MCF 10A (cell line): ENCODE measurements at places on chromosomes 2 and 18. TPM values are rescaled to one million over a fixed set of nuclear protein-coding genes. Genes with fewer than 3 reads are reported as not detected.

DNA sequence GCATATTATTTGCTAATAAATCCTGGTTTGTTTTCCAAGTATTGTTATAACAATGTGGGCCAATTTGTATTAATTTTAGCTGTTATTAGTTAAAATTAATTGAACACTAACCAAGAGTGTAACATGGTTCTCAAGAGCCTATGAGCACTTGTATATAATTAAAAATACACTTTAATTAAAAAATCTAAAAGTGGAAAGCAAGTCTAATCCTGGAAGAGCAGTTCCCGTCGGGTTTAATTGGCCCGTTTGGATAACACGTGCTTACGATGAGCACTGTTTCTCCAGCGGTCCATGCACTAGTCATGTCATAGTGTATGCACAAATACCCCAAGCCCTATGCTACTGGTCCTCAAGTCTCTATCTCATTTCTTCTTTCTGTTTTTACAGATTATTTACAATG is 49.0 kb downstream of the DCDC2C start:
- H3K4me1 ChIP-seq: peaks cover 13% of the 10 kb centered on the region
- H3K27ac ChIP-seq: no peak overlapping the region
- no peak for DNase-seq
- no peak overlapping the region for H3K4me3 ChIP-seq

DNA sequence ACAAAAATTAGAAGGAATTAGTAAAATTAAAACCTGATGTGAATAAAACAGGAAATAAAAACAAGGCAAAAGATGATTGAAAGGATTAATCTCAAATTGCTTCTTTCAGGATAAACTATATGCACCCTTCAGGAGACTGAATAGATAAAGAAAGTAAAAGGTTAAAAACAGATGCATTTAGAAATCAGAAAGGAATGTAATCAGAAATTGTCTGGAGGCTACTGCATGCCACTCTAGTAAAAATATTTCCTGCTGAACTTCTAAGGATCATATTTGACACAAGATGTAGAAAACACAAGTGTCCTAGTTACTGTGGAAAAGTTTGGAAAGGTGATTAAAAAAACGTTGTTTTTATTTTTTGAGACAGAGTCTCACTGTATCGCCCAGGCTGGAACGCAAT is 16.2 kb downstream of the CHCHD5 start:
- no peak for DNase-seq
- no peak overlapping the region for H3K27ac ChIP-seq
- peaks cover 19% of the 10 kb centered on the region for H3K4me1 ChIP-seq
- H3K36me3 ChIP-seq: no peaks in the 10 kb centered on the region

DNA sequence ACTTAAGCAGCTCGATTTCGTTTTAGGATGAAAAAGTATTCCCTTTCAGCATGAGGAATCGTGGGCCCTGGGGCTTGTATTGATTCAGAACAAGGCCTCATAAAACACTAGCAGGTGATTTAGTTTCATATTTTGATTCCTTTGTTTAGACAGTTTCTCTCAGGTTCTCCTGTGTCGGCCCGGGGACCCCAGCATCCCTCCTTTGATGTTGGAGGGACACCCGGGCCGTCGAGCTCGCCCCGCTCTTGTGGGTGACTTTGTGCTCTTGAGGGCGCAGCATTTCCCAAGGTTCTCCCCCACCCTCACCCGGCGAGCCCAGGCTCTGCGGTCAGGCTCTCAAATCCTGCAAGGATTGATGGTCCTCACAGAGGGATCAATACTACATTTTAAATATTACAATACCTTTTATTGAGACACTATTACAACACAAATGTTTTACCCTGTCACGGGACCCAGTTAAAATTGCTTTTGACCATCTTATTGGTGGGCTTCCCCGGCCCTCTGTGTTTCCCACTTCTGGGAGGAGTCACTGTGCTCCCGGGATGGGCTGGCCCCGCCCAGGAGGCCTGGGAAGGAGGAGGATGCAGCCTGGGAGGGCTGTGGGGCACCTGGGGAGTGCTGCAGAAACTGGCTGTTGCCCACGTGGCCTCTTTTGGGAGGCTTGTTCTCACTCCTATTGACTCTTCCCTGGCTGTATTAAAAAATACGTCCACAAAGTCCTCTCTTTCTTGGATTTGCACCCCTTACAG is 222.6 kb downstream of the INSIG2 start:
- no peaks in the 10 kb centered on the region for H3K4me1 ChIP-seq
- H3K27ac ChIP-seq: no peak overlapping the region
- no peak for DNase-seq
- H3K36me3 ChIP-seq: no peaks in the 10 kb centered on the region
- H3K27me3 ChIP-seq: no peaks in the 10 kb centered on the region

The ARHGAP15 gene
- total RNA-seq: 0.61 TPM in 1 of 2 replicates, not detected in the other

GRCh38 chr18:44388329-44388728 is 292.4 kb upstream of the SETBP1 start:
- H3K27me3 ChIP-seq: no peaks in the 10 kb centered on the region
- no peaks in the 10 kb centered on the region for H3K36me3 ChIP-seq
- H3K27ac ChIP-seq: no peak overlapping the region
- no peaks in the 10 kb centered on the region for H3K4me1 ChIP-seq

GRCh38 chr2:191917430-191917881 is 70.6 kb upstream of the CAVIN2 start:
- H3K27me3 ChIP-seq: no peaks in the 10 kb centered on the region
- no peak overlapping the region for H3K27ac ChIP-seq
- no peak for DNase-seq
- H3K4me1 ChIP-seq: no peaks in the 10 kb centered on the region
- H3K36me3 ChIP-seq: peaks cover 5% of the 10 kb centered on the region
- H3K4me3 ChIP-seq: no peak overlapping the region

The STARD6 gene
- total RNA-seq: not detected in 2 replicates

DNA sequence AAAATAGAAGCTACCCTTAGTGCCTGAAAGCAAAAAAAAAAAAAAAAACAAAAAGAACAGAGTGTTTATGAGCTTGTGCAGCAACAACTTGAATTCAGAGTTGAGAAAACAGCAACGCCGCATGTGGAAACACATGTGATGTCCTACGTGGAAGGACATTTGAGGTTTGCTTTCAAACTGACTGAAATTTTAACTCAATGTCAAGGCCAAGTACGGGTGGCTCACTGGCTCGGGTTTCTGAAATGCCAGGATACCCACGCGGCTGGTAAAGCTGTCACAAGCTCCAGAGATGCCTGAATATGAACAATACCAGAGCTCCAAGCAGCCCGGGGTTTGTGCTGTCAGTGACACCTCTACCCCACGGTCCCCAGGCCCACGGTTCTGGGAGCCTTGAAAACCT is 72.2 kb upstream of the THOC1 start:
- H3K36me3 ChIP-seq: no peaks in the 10 kb centered on the region
- H3K27ac ChIP-seq: no peak overlapping the region

The CACNB4 gene
- 0.29 and 0.49 TPM in 2 replicates for total RNA-seq

DNA sequence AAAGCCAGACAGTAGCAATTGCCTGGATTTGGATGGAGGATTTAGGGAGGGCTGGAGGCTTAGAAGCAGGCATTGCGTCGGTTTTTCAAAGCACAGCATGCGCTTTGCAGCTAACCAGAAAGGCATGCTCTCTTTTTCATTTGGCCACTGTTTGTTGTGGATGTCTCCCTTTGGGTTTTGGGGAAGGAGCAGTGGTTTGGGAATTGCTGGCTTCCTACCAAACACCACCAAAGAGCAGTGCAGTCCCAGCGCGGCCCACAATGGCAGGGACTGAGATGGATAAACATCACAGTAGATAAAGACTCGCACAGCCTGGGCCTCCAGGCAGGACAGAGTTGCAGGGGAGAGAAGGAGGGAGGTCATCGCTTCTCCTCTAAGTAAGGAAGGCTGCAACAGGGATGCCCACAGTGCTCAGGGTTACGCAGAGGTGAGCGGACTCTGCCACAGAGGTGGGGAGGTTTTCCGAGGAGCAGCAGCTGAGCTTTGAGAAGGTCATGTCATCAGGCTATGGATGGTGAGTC is 148.5 kb downstream of the MYT1L start:
- H3K27ac ChIP-seq: no peak overlapping the region
- no peaks in the 10 kb centered on the region for H3K4me1 ChIP-seq
- H3K36me3 ChIP-seq: no peaks in the 10 kb centered on the region

DNA sequence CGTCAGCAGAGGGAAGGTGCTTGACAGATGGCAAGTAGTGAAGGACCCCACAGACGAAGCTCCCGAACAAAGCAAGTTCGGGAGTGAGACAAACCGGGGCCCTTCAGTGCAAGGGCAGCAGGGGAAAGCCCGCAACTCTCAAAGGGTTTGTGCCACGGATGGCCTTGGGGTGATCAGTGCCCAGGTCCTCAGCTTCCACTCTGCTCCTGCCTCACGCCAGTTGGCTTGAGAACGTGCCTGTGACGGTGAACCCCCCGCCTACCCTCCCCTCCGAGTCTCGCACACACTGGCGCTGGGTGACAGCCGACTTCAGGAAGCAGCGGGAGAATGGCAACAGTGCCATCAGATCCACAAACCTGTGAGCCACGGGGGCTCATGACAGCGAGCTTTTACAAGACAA is 56.8 kb upstream of the SALL3 start:
- H3K4me1 ChIP-seq: no peaks in the 10 kb centered on the region
- H3K27ac ChIP-seq: no peak overlapping the region
- H3K36me3 ChIP-seq: no peaks in the 10 kb centered on the region
- no peak overlapping the region for H3K4me3 ChIP-seq
- no peaks in the 10 kb centered on the region for H3K27me3 ChIP-seq

DNA sequence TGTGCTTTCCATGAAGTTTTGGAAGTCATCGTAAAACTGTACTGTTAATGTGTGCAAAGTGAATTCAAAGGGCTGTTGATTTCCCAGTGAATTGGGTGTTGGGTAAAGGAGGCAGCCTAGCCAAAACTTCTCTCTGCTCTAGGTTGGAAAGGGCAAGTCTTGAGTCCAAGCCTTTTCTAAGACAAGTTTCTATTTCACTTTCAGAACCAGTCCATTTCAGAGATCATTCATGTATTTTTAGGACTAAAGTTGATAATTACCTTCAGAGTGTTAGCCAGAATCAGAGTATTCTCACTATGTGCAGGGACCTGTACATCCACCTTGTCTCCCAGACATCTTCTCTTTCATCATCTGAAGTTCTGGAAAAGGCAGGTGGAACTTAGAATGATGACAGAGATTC is 636.1 kb upstream of the KLHL29 start:
- DNase-seq: no peak
- H3K4me1 ChIP-seq: no peaks in the 10 kb centered on the region
- H3K27ac ChIP-seq: no peak overlapping the region
- H3K36me3 ChIP-seq: no peaks in the 10 kb centered on the region
- H3K4me3 ChIP-seq: no peak overlapping the region
- peaks cover 8% of the 10 kb centered on the region for H3K27me3 ChIP-seq

GRCh38 chr18:35711227-35711626 is 129.7 kb downstream of the GALNT1 start:
- no peaks in the 10 kb centered on the region for H3K4me1 ChIP-seq
- H3K36me3 ChIP-seq: peaks cover 27% of the 10 kb centered on the region
- DNase-seq: no peak
- no peaks in the 10 kb centered on the region for H3K27me3 ChIP-seq
- no peak overlapping the region for H3K4me3 ChIP-seq

- no peak overlapping the region for H3K27ac ChIP-seq
- peak; percentile 42 for DNase-seq
- H3K27me3 ChIP-seq: no peaks in the 10 kb centered on the region
- no peaks in the 10 kb centered on the region for H3K36me3 ChIP-seq
Measured at GRCh38 chr2:42195559-42195958, 26.4 kb downstream of the EML4 start.

DNA sequence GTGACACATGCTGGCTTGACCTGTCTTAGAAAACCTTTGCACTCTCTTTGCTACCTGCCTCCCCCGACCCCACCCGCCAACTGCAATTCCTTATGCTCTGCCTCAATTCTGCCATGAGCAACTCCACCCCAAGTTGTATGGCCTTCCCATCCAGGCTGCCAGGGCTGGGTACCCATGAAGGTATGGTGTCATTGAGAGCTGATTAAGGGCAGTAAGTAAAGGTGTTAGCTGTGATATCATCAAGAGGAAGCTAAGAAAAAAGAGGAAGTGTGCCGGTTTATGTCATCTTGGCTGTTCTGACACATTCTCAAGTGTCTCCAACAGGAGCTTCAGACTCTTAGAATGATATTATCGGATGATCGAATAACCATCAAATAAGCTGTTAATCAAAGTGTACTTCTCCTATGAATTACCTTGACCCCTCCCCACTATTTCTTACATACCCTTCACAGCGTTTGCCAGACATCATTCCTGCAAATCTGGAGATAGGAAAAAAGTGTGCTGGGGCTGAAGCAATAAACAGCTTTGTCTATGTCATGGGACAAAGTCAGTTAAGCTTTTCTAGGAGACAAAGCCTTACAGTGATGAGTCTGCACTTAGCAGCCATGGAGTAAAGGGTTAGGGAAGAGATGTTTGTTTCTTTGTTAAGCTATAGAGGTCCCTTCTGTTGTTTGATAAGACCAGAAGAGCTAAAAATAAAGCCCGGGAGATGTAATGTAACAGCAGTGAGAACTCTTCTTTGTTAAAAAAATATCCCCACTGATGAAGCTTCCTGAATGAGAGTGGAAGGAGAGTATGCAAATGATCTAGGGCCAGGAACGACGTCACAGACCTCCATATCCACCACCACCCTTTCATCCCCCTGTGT is 40.4 kb upstream of the SMAD2 start:
- H3K27ac ChIP-seq: no peak overlapping the region
- no peak for DNase-seq
- H3K36me3 ChIP-seq: no peaks in the 10 kb centered on the region
- H3K27me3 ChIP-seq: peaks cover 23% of the 10 kb centered on the region

GRCh38 chr2:113705982-113706523 is 50.4 kb downstream of the SLC35F5 start:
- no peaks in the 10 kb centered on the region for H3K4me1 ChIP-seq
- H3K27me3 ChIP-seq: no peaks in the 10 kb centered on the region
- H3K4me3 ChIP-seq: no peak overlapping the region
- H3K27ac ChIP-seq: no peak overlapping the region
- peaks cover 20% of the 10 kb centered on the region for H3K36me3 ChIP-seq

DNA sequence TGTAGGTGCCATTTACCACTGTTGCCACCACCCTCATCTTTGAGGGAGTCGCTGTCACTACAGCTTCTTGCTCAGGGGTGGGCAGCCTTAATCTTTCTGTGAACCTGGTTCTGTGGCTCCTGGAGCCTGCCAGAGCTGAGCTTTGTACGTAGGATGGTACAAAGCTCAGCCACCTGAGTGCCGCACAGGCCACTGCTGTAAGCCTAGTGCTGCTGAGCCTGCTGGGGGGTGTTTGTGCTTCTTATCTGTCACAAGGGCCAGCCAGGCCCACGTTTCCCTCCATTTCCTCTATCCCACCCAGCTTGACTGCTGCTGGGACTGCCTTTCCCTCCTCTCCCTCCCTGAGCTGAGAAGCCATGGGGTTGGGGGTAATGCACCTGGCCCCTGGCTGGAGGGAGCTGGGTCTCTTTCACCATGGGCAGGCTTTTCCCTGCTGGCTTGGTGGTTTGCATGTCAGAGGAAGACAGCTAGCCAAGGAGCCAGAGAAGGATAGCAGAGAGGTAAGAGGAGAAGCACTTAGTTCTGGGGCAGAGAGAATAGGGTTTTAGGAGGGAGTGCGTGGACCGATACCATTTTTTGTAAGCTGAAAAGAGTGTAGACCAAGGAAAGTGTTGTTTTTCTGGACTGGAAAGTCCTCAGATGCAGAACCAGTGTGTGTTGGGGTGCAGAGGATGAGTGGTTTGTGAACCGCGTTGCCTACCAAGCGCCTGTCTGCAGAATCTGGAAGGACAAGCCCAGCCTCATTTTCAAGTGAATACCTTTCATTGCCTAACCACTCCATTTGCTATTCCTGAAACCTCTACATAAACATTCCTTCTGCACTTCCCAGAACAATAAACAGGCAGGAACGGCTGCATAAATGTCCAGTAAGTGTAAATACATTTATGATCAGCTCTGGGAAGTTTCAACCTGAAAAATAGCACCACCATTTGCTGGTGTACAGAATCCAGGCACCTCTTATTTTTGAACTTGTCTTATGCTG is 45.1 kb upstream of the FHL2 start:
- H3K4me3 ChIP-seq: no peak overlapping the region
- H3K36me3 ChIP-seq: no peaks in the 10 kb centered on the region
- no peak overlapping the region for H3K27ac ChIP-seq
- DNase-seq: no peak
- peaks cover 14% of the 10 kb centered on the region for H3K4me1 ChIP-seq

The GAD1 gene
- total RNA-seq: 1.6 and 2.5 TPM in 2 replicates
